ENCODE measurements at places on chromosomes 3 and 15.

DNA sequence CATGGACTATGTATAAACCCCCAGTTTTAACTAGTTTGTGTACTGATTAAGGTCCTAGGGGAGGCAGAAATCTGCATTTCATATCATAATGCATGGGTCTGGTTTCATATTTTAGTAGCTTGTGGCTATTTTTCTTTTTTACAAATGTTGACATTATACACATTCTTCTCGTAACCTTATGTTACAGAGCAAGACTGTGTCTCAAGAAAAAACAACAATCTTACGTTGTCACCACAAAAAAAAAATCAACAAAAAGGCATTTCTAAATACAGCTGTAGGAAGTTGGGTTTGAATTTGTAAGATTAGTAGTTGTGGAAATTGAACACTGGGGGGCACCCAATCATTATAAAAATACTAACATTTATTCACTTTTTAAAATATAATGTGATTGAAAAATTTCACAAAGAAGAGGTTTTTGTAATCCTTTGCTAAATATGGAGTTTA is 17.9 kb downstream of the SERP1 start:
- no peak for DNase-seq

DNA sequence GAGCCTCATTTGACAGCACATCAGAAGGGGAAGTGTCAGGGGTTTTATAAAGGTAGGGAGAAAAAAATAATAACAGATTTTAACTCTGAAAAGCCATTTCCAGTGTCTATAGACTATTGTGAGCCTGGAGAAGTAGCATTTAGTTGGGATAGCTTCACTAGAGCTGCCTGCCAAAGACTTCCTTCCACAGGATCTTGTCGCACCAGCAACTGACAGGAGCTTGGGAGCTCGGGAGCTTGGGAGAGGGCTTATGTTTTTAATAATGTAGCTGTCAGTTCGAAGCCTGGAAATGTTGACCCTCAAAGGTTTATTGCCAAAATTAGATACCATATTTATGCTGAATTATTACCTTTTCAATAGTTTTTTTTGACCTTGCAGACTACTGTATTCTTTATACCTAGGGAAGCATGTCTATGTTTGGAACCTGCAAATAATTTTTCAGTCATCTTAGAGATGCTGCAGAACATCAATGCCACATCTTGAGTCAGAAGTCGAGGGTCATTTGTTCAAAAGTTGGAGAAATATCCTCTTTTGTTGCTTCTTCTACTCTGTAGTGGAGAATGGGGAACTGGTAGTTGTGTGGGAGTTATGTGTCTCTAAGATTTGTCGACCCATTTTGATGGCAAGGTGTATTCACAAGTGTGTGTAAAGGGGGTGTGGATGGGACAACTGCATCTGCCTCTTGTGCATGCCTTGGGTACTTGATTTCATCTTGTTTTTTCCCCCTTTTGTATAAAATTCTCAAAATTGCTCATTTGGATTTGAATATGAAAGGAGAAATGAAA is 41.7 kb downstream of the ARPP21 start:
- DNase-seq: no peak

DNA sequence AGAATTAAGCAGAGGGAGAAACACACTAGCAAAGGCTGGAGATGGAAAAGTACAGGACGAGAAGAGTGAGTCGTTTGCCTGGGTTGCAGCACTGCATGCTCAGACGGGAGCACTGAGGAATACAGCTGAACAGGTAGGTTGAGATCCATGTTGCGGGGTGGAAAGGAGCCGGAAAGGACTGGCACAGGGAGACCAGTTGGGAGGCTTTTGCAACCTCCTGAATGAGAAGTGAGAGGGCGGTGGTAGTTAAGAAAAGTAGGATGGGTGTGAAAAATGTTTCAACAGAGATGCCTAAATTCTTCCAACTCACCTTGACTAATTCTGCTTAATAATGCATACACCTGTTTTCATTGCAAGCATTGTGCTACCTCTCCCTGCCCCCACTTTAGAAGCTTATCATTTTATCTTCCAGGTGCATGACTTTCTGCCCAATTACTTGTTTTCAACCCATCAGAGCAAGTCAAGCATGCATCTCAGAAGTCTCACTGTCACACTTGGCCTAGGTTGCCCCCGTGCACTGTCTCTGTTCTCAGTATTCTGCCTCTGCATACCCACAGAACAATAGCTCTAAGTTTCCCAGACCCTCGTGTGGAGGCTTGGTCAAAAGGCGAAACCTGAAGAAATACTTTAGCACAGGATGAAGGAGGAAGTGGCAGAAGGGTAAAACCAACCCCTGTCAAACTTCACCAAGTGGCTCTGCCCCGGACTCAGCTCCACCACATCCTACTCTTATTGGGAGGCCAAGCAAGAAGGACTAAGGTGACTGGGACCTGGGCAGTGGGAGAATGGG is 199.3 kb upstream of the BCL6 start:
- DNase-seq: no peak

DNA sequence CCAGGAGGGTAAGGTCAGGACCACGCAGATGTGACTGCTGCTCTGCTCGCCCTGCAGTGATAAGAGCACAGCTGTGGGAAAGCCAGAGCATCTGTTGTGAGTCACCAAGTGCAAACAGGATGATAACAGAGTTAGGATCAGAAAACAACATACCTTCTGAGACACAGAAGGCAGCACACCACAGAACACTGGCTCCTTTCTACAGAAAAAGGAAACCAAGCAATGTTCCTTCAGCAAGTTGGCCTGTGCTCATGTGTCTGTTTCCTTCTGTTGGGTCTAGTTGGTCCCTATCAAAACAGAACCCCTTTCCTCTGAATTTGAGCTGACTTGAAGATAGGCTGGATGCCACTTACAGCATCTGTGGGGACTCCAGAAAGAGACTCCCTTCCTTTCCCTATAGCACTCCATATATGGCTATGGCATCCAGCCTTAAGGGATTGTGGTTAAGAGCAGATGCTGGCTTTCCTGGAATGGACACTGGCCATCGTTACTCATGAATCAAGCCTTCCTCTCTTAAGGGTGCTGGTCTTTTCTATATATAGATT is 440.7 kb upstream of the THBS1 start:
- DNase-seq: no peak

GRCh38 chr3:170309046-170309445 is 48.5 kb upstream of the SKIL start:
- no peak for DNase-seq

DNA sequence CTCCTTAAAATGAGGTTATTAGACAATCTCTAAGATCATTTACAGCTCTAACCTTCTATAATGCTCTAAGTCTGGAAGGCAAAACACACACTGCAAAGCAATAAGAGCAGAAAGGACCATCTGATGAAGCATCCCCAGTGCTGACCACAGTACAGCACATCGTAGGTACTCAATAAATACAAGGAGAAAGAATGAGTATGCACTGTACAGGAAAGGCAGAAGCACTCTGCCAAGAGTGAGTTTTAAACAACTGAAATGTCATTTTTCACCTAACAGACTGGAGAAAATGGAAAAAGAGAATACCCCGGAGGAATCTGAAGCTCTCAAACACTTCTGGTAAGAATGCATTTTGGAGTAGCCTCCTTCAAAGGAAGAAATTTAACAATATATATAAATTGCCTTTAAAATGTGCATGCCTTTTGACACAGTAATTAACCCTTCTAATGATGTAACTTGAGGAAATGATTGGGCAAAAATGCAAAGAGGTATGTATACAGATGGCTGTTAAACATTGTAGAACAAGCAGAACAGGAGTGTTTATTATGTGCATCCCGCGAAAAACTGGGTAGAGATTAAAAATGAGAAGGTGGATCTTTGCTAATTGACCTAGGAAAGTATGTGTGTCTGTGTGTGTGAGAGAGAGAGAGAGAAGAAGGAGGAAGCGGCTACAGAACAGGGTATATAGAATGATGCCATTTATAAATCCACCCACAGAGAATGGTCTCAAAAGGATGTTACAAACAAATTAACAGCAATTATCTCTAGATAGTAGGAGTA is 8.0 kb upstream of the OXTR start:
- DNase-seq: no peak

DNA sequence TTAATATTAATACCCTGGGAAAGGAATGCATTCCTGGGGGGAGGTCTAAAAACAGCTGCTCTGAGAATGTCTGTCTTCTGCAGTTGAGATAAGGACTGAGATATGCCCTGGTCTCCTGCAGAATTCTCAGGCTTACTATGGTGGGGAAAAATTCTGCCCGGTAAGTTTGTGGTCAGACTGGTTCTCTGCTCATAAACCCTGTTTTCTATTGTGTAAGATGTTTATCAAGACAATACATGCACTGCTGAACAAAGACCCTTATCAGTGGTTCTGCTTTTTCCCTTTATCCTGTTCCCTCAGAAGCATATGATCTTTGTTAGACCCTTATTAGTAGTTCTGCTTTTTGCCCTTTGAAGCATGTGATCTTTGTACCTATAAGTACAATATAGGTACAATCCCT is 494.6 kb downstream of the CNTN6 start:
- DNase-seq: no peak
